Epithelial cell of prostate (primary cell): ENCODE measurements at places on chromosomes 3 and 15.

GRCh38 chr3:5020242-5020722 lies 41.0 kb downstream of the BHLHE40 start:
- no peak for DNase-seq

GRCh38 chr3:34072297-34072696 lies 273.9 kb downstream of the PDCD6IP start:
- no peak for DNase-seq

DNA sequence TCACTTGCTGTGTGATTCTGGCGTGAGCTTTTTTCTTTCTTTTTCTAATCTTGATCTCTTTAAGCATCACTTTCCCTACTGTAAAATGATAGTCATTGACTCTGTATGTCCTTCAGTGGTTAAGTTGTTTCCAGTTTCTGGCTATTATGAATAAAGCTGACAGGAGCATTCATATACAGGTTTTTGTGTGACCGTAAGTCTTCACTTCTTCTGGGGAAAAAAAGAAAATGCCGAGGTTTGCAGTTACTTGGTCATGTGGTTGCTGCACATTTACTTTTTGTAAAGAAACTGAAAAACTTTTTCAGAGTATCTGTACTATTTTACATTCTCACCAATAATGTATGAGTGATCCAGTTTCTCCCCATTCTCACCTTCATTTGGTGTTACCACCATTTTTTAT lies 247.4 kb upstream of the RBMS3 start:
- DNase-seq = no peak

- DNase-seq = peak; percentile 73
Measured at GRCh38 chr15:92899948-92900730, at the start of gene CHD2. Gene CHD2 (plus strand): TSS chr15:92900324. CDS start chr15:92901238, 914 bp downstream.

- no peak for DNase-seq
Measured at GRCh38 chr15:99051308-99051707, 43.7 kb upstream of the PGPEP1L start.

GRCh38 chr3:29937185-29937584 lies 656.3 kb downstream of the RBMS3 start:
- DNase-seq = peak; percentile 34

- DNase-seq = no peak
Measured at GRCh38 chr3:74353039-74353438, 261.4 kb downstream of the CNTN3 start.

GRCh38 chr3:132245552-132246142 lies 71.6 kb upstream of the ACP3 start:
- no peak for DNase-seq

GRCh38 chr15:35437157-35437556 lies 108.8 kb downstream of the DPH6 start:
- no peak for DNase-seq

DNA sequence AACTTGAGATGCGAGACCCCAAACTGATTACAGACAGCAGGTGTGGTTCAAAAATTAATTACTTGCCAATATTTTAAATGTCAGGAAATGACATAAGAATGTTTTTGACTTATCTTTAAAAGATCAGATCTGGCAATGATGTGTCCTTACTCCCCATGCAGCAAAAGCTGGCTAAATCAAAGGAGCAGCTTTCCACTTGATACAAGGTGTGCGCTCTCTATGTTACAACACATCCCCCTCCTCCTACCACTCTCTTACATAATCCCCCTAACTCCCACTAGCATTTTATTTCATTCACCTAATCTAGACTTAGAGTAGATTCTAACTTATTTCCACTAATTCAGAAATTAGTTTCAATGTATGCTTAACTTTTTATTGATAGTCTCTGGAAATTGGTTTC lies 609.0 kb downstream of the GRM7 start:
- no peak for DNase-seq

DNA sequence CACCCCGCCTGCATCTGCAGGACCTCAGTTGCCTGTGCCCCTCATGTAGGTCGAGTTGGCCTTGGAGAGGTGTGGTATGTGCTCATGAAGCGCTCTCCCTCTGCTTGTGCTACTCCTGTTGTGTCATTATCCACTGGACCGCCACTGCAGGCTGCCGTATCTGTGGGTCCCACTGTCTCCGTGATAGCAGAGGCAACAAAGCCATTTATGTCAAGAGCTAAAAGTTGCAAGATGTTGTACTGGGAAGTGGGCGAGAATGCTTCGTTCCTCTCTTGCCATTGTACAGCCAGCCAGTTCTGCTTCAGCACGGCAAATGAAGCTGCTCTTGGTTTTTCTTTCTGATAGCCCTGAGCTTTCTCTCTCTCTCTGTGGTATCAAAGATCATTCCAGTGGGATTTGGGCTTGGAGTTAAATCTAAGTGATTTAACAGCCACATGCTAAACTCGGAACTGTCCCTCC lies 89.0 kb downstream of the TMEM212 start:
- DNase-seq = no peak

DNA sequence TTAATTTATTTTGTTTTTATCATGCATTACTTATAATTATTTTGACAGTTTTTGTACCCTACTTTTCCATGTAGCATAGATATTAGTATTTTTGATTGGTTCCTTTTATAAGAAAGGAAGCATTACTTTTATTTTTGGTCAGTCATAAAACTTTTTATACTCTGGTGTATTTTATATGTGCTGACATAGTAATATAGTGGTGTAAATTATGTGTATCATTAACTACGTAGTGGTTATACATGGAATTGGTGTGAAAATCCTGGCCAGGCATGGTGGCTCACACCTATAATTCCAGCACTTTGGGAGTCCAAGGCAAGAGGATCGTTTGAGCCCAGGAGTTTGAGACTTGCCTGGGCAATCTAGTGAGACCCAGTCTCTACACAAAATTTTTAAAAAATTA lies 18.8 kb upstream of the NIPA2 start:
- DNase-seq = no peak

DNA sequence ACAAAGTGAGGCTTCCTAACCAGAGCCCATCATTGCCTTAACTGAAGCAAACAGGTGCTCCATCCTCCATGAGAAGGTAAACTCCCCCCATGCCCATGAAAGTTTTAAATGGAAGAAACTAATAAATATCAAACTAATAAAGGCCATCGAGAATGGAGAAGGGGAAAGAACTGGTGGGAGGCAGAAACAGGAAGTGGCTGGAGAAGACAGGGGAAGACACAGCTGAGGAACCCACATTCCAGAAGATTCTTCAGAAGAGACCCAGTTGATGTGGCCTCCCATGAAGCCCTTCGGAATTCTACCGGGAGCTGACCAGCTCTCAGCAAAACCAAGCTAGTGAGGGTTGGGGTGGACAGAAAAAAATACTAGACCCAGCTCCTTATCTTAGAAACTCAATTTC lies 41.6 kb downstream of the SH3BP5 start:
- DNase-seq = no peak

DNA sequence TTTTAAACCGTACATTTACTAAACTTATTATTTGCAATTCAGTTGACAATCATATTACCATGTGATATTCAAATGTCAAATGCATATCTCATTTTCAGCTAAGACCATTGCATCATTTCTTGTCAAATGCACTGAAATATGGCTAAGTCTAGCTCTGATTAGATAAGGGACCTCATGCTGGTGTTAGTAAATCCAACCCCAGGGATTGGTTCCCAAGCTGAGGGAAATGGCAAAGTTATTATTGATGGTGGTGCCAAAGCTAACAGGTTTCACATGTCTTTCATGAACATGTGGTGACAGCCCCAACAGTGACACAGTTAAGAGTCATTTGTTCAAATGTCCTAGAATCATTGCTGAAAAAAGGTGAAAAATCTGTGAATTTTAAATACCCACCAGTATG lies 641.1 kb downstream of the MECOM start:
- no peak for DNase-seq

GRCh38 chr3:46162975-46163555 lies 45.0 kb downstream of the CCR1 start:
- peak; percentile 34 for DNase-seq

GRCh38 chr15:56232058-56232457 lies 11.6 kb downstream of the RFX7 start:
- DNase-seq = no peak

- no peak for DNase-seq
Measured at GRCh38 chr3:134334901-134335280, 39.4 kb downstream of the AMOTL2 start.

- no peak for DNase-seq
Measured at GRCh38 chr15:90756916-90757315, 39.8 kb downstream of the BLM start.

GRCh38 chr3:130825762-130826299 lies 68.1 kb upstream of the ATP2C1 start:
- DNase-seq = no peak

- DNase-seq = no peak
Measured at GRCh38 chr15:76987896-76988860, 6.7 kb upstream of the PSTPIP1 start.

- DNase-seq = no peak
Measured at GRCh38 chr3:58116161-58116955, 94.4 kb downstream of the DNASE1L3 start.

DNA sequence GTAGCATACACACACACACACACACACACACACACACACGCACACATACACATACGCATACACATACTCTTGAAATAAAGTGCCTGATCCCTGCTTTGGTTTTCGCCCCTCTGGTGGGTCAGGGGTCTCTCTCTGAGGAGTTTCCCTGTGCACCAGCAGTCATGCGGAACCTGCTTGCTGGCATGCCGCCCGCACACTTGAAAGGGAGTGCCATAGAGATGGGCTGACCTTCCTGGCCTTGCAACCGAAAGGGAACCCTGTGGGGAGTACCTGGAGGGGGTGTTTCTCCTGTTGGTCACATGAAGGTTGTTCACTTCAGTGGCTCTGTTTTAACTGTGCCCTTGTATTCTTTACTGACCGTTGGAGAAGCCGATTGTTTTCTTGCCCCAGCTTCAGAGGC lies 752.3 kb downstream of the NR2F2 start:
- no peak for DNase-seq

- no peak for DNase-seq
Measured at GRCh38 chr3:80750637-80751036, 982.8 kb upstream of the ROBO1 start.

- DNase-seq = no peak
Measured at GRCh38 chr3:123054109-123054778, 12.6 kb upstream of the PDIA5 start.
